ENCODE measurements at places on chromosomes 6 and 20. TPM values are rescaled to one million over a fixed set of nuclear protein-coding genes. Genes with fewer than 3 reads are reported as not detected.

Gene DAAM2
- 1.3 TPM for total RNA-seq

Gene PLAGL1
- total RNA-seq: 5.4 TPM

Gene STMND1
- not detected for total RNA-seq

Gene HAO1
- total RNA-seq: not detected

Gene TDRD6
- total RNA-seq: not detected

Gene TMEM14C
- total RNA-seq: 204 TPM

Gene MUC21
- not detected for total RNA-seq

Gene WFDC8
- not detected for total RNA-seq

Gene TXLNB
- 0.10 TPM for total RNA-seq

Gene CLIC1
- 1,715 TPM for total RNA-seq

Gene GPLD1
- 0.22 TPM for total RNA-seq

Gene CDSN
- not detected for total RNA-seq

Gene PDYN
- not detected for total RNA-seq

Gene GNAS-AS1
- 1.0 TPM for total RNA-seq

Gene NAPB
- total RNA-seq: 9.6 TPM

Gene GGTLC1
- not detected for total RNA-seq

Gene KCNQ2
- total RNA-seq: not detected

Gene ADGRB3
- total RNA-seq: 2.0 TPM

Gene PAK5
- total RNA-seq: 0.05 TPM

- no peak for DNase-seq
Measured at GRCh38 chr20:36121981-36122930, 32.3 kb upstream of the EPB41L1 start.

DNA sequence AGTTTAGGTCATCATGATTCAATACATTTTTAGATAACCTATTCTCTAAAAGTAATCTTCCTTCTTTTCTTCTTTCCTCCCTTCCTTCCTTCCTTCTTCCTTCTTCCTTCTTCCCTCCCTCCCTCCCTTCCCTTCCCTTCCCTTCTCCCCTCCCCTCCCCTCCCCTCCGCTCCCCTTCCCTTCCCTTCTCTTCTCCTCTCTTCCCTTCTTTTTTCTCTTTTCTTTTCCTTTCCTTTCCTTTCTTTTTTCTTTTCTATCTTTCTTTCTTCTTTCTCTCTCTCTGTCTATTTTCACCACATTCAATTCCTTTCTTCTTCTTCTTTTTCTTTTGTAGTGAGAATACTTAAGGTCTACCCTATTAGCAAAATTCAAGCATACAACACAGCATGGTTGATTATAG is 17.3 kb upstream of the RHAG start:
- DNase-seq: no peak

DNA sequence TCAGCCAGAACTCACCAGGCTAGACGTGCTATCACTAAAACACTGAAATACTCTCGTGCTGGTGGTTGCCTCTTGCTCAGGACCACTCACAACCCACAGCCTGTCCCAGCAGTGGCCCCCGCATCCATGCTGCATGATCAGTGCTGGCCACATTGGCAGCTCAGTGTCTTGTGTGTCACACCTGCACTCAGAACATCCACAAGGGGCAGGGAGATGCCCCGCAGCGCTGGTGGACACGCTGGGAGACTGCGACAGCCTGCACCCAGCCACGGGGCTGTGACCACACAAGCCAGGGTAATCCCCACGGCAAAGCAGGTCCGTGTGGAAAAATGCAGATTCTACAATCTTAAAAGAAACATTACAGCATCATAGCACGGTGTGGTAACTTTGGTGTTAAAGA is 23.9 kb upstream of the APMAP start:
- no peak for DNase-seq

DNA sequence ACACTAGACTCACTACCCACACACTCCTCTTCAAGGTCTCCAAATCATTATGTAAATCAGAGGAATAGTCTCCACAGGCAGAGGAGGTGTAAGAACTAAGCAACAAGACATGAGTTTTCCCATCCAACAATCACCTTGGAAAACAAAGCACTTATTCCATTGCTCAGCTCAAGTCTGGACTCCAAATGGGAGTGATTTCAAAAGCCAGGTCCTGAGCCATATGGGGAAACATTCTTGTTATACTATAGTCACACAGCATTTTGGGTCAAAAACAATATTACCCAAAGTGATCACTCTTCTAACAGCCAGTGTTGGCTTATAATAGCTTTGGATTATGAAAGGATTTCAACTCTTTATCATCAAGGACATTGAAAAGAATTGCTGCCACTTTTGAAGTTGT is 3.6 kb upstream of the PRPH2 start:
- DNase-seq: no peak

DNA sequence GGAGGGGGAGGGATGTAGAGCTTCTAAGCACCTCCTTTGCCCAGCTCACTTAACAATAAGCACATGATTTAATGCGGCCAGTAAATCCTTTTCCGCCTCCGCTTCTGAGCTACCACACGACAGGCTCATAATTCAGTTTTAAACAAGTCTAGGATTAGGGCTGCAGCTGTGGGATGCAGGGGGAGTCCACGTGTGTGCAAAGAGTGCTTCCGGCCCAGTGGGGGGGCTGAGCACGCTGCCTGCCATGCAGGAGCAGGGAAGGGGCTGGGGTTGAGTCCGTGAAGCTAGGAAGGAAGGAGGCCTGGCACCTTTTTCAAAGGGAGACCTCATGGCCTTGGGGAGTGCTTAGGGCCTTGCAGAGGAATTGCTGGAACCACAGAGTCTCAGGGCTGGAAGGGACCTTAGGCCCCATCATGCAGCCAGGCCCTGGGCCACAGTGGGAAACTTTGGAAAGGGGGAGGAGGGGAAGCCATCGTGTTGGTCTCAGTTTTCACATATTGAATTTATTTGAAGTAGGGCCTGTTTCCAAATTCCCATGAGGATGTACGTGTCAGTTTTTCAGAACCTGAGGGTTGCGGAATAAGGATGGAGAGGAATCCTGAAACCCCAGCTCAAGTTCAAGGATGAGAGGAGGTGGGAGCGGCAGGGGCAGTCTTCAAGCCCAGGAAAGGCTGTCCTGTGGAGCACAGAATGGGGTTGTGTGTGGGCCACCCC is 96.1 kb downstream of the VEGFA start:
- DNase-seq: no peak

- DNase-seq: peak; percentile 76
Measured at GRCh38 chr6:53811082-53811481, 16.3 kb downstream of the LRRC1 start.

GRCh38 chr20:3735768-3736167 is 3.3 kb downstream of the HSPA12B start:
- no peak for DNase-seq

GRCh38 chr6:157376706-157377230 is 4.2 kb upstream of the ZDHHC14 start:
- no peak for DNase-seq

GRCh38 chr6:140320081-140321080 is 945.9 kb upstream of the CITED2 start:
- peak; percentile 23 for DNase-seq

DNA sequence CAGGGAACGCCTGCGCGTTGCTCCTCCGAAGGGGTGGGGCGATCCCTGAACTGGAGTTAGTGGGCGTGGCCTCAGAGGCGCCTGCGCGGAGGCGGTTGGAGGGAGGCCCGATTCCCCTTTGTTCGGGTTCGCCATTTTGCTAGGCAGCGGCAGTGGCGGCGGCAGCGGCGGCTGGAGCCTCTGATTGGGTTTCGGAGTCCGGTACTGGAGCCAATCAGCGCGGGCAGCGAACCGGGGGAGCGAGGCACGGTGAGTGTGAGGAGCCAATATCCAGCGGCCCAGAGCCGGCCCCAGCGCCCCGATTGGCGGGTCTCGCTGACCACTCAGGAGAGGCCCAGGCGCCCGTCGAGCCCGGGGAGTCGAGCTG is at the start of gene NFYA:
NFYA (plus strand) TSS at position 139 of the 367 bp plus-strand sequence. CDS start 6,116 bp downstream, outside the sequence.
- DNase-seq: peak; percentile 99

- DNase-seq: peak; percentile 96
Measured at GRCh38 chr20:46350201-46350985, 42.1 kb upstream of the CDH22 start.

DNA sequence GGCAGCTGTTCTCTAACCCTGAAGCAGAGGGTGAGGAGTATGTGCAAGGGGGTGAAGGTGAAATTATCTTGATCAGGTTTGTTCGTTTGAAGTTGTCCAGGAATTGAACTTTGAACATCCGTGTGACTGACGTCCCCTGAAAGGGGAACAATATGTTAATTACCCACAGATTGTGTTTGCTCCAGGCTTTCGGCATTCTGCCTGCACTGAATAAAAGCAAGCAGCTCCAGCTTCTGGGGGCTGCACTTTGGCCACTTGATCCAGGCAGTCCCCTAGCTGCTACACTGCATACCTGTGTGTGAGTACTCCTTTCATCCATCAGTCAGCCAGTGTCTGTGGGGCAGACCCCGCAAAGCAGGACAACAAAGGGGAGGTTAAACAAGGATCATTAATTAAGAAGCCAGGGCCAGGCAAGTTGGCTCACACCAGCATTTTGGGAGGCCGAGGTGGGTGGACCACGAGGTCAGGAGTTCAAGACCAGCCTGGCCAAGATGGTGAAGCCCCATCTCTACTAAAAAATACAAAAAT is 104.8 kb upstream of the BTN3A2 start:
- DNase-seq: no peak

- peak; percentile 79 for DNase-seq
Measured at GRCh38 chr6:38432479-38432878, 207.2 kb downstream of the BTBD9 start.

DNA sequence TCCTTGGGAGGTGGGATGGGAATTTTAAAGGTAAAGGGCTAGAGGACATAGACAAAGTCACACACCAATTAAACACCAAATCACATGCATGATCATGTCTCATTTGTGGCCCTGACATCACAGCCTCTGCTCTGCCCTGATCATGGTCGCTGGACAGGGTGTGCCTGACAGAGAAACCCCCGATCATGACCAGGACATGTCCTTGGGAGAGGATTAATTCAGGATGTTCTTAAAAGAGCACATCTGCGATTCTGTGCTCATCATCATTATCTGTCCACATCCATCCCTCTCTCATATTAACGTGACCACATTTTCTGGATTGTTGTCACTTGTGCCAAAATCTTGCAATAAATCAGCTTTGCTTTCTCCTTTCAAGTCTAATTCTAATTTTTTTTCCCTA is 7.7 kb upstream of the PBOV1 start:
- DNase-seq: no peak

GRCh38 chr6:35694462-35694861 is 5.7 kb upstream of the FKBP5 start:
- DNase-seq: peak; percentile 75

- no peak for DNase-seq
Measured at GRCh38 chr6:87848616-87849015, 146.6 kb upstream of the AKIRIN2 start.

- DNase-seq: no peak
Measured at GRCh38 chr6:150081702-150082101, 12.8 kb upstream of the ULBP3 start.

DNA sequence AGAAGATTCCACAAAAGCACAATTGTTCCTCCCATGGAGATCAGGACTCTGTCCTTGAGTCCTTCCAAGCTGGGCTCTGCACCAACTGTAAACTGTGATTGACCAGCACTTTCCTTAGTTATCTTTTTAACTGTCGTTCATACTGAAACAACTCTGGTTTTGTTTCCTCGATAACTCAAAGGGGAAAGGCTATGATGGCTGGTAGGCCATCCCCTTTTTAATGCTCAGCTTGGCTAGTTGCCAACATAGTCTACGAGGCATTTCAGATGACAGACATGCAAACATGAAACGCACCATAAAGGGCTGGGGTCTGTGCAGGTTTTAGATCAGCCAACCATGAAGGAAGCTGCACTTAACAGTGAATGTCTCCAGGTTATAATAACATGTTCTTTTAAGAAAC is 497.1 kb upstream of the ARID1B start:
- no peak for DNase-seq

DNA sequence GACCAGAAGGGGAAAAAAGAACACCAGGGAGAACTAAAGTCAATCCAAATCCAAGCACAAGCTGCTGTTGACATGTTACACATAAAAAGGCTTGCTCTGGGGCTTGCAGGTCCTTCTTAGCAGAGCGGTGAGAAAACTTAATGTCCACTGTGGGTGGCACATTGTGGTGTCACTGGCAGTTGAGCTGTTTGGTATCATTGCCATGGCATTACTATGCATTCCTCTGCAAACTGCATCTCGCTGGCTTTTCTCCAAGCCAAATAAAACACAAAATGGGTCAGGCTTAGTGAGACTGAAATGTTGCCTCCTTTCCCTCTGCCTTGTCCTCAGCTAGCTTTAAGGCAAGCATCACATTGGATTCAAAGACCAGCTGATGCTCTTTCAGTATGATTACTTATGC is 40.9 kb downstream of the LY86 start:
- peak; percentile 53 for DNase-seq

- DNase-seq: no peak
Measured at GRCh38 chr6:5705252-5705651, 301.5 kb downstream of the NRN1 start.

- DNase-seq: no peak
Measured at GRCh38 chr6:145904868-145905267, 59.3 kb downstream of the SHPRH start.

- DNase-seq: no peak
Measured at GRCh38 chr6:42375007-42375635, 76.6 kb downstream of the TRERF1 start.

- DNase-seq: no peak
Measured at GRCh38 chr20:57469418-57470211, 55.3 kb downstream of the CTCFL start.

GRCh38 chr6:1296542-1296941 is 15.4 kb upstream of the FOXQ1 start:
- DNase-seq: peak; percentile 79

GRCh38 chr6:82072121-82072521 is 175.4 kb downstream of the IBTK start:
- peak; percentile 58 for DNase-seq

GRCh38 chr6:139764498-139764986 is 390.1 kb upstream of the CITED2 start:
- peak; percentile 100 for DNase-seq

DNA sequence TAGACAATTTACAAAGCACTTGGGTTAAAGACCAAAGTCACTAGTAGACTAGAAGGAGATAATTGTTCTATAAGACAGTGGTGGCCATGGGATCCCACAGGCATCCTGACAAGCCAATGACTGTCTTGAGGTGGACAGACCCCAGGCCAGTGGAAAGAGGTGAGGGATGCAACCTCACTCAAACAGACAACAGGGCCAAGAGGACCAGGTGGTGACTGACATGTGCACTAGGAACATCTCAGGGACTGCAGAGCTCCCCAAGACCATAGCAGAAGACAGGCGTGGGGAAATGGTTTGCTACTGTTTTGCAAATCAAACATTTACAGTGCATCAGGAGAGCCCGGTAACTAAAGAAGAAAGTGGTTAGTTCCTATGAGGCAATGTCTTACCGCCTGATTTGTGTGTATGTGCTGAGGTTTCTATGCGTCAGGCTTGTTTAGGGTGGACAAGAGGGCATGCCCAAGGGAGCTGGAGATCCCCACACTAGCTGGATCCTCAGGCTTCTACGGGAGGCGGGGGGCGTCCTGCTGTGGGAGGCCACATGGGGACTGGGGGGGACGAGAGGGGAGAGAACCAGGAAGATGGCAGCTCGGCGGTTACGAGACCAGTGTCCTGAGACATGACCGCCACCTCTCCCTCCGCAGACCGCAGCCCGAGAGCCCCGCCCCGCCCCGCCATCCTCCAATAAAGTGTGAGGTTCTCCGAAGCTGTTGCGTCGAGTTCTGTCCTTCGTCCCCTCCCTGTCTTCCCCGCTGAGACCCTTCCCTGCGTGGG is 623 bp upstream of the MRPS26 start:
- DNase-seq: peak; percentile 84

All from M059J (cell line).